ENCODE measurements at places on chromosomes 2 and 18. TPM values are rescaled to one million over a fixed set of nuclear protein-coding genes. Genes with fewer than 3 reads are reported as not detected.

GRCh38 chr2:174738841-174739240, 25.4 kb downstream of the CHRNA1 start:
- DNase-seq = no peak

DNA sequence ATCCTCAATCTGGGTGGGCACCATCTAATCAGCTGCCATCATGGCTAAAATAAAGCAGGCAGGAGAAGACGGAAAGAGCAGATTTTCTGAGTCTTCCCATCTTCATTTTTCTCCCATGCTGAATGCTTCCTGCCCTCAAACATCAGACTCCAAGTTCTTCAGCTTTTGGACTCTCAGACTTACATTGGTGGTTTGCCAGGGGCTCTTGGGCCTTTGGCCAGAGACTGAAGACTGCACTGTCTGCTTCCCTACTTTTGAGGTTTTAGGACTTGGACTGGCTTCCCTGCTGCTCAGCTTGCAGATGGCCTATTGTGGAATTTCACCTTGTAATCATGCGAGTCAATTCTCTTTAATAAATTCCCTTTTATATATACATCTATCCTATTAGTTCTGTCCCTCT, 36.6 kb downstream of the DIPK1C start:
- DNase-seq = no peak

The RBM43 gene
- 4.7 TPM for total RNA-seq

GRCh38 chr18:11305507-11305906, 156.1 kb upstream of the PIEZO2 start:
- DNase-seq = no peak

DNA sequence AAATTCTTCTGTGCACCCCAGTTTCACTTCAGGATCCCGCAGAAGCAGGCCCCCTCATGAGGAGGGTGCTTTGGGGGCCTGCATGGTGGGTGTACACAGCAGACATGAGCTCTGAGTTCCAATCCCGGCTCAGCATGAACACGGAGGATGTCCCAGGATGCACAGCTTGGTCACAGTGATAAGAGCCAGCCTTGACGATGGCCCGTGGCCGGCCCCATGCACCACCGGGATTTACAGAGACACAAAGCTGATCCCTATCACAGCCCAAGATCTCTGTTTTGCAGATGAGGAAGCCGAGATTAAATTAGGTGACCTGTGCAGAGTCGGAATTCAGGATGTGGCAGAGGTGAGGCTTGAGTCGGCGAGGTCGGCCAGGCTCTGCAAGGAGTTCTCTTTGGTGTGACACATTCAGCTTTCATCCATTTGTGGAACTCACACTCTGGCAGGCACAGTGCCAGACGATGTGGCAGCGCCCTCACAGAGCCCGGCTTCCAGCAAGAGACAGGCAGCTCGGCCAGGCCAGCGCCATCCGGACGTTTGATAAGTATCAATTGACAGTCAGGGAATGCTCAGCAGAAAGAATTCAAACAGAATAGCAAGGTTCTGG, 456.3 kb upstream of the MYT1L start:
- no peak for DNase-seq

- no peak for DNase-seq
Measured at GRCh38 chr18:26504831-26505230, 43.5 kb downstream of the KCTD1 start.

DNA sequence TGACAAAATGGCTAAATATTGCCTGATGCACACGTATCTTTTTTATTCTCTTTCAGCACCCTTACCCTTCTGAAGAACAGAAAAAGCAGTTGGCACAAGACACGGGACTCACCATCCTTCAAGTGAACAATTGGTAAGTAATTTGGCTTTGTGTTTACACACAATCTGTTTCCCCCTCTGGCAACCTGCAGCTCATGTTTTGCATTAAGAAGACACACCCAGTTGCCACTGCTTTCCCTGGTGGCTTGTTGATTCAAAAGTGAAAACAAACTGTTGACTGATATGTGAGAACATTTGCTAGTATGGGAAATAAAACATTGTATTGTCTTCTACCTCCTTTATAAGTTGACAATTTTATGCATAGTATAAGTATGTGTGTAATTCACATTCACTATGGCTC, 113.0 kb downstream of the MEIS1 start:
- no peak for DNase-seq

The LAMA3 gene
- total RNA-seq = 0.07 TPM

DNA sequence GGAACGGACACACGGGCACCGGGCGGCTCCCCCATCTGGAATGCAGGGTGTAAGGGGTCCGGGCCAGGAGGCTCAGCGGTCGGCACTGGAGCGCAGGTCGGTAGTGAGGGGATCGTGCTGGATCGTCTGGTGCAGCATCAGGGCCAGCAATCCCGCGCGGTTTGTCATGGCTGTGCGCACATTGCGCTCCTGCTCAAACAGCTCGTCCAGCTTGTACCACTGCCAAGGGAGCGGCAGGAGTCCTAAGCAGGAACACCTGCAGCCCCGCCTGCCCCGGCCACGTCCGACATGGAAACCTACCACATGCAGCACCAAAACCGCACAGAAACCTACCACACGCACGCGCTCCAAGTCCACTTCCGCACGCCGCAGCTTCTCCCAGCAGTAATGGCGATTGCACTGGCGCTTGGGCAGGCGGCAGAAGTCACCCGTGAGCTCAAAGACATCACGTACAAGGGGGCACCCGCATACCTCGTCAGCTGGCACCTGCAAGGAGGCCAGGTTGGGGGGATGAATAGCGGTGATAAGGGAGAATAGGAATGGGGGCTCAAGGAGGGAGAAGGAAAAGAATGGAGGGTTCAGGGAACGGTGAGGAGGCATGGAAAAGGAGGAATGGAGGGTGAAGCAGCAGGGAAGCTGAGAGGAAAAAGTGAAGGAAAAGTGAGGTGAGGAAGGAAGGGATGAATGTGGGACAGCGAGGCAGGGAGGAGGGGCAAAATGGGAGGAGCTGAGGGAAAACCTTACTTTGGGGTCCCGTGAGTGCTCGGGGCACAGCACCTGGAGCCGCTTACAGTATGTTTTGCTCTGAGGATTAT, 1.4 kb upstream of the MBD1 start:
- DNase-seq = no peak

- no peak for DNase-seq
Measured at GRCh38 chr2:134839649-134840048, 1.2 kb downstream of the ACMSD start.

The RETREG2 gene
- 32.1 TPM for total RNA-seq

- no peak for DNase-seq
Measured at GRCh38 chr18:49560624-49561288, 1.1 kb upstream of the LIPG start.

DNA sequence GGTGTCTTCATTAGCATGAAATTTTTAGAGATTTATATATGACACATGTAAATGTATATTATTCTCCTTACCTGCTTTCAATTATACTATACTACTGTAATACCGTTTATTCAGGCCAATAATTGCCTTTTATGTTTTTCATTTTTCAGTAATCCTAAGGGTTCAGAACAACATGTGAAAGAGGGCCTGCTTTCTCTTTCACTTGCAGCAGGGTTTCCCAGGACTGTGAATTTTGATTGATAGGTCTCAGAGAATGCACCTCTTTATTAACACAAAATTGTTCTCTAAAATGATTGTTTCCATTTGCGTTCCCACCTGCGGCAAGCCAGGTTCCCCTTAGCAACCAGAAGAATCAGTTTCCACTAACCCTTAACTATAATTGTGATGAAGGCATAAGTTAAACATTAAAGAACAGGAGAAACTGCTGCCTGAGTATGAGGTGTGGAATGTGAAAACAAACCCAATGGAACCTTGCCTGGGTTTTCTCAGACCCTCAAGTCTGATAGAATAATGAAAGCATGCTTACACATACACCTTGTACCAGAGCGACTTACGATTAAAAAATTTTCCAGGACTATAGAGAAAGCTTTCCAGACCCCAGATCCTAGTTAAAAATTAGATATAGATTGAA, 1591.2 kb upstream of the LRRTM1 start:
- DNase-seq = no peak

The RAB17 gene
- total RNA-seq = 0.13 TPM

The EGR4 gene
- total RNA-seq = not detected

DNA sequence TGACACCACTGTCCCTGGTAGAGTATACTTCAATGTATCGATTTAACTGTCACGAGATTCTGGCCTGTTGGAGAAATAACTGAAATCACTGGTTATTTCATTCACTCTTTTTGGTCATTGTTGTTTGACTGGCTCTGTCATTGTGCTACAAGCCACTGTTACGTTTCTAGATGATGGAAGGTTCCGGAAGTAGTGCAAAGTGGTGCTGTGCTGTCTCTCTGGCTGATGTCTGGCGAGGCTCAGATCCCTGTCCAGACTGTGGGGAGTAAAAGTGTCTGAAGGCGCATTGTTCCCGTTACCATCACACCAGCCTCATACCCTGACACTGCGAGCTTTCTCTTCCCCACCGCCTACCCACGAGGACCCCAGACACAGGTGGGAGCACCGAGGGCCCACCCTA, 11.7 kb downstream of the CNDP1 start:
- DNase-seq = no peak

- no peak for DNase-seq
Measured at GRCh38 chr2:145012214-145012670, 492.3 kb upstream of the ZEB2 start.

The RESP18 gene
- not detected for total RNA-seq

DNA sequence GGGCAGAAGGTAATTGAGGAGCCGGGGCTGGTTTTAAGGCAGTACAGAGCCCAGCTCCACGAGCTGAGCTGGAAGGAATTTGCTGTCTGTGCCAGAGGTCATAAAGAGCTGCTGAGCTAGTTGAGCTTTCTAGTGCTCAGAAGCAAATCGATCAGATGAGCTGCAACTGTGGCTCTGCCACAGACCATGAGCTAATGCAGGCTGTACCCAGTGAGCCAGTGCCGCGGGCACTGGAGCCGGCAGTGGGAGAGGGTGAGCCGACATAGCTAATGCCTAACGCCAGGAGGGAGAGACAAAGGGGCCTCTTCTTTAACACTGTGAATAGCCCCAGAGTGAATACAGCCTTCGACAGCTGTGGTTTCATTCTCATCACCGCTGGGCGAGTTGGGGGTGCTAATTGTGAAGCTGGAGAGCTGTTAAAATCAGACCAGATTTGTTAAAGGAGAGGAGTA, 410.1 kb upstream of the TCF4 start:
- no peak for DNase-seq

The RPRM gene
- not detected for total RNA-seq

DNA sequence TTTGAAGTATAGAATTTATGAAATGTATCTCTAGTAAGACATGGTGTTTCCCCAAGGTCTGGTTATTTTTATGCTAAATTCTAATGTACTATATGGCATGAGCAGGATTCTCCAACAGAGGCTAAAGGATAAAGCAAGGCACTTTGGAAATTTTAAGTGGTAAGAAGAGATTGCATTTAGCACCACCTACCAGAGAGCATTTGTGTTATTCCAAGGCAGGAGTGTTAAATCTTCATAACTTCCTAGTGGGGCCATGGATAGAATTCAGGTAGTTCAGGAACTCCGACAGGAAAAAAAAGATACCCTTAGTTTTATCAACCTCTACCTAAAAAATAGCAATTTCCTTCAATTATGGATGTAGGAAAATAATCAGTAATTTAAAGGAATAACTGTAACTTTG, 497.4 kb upstream of the CRIM1 start:
- no peak for DNase-seq

DNA sequence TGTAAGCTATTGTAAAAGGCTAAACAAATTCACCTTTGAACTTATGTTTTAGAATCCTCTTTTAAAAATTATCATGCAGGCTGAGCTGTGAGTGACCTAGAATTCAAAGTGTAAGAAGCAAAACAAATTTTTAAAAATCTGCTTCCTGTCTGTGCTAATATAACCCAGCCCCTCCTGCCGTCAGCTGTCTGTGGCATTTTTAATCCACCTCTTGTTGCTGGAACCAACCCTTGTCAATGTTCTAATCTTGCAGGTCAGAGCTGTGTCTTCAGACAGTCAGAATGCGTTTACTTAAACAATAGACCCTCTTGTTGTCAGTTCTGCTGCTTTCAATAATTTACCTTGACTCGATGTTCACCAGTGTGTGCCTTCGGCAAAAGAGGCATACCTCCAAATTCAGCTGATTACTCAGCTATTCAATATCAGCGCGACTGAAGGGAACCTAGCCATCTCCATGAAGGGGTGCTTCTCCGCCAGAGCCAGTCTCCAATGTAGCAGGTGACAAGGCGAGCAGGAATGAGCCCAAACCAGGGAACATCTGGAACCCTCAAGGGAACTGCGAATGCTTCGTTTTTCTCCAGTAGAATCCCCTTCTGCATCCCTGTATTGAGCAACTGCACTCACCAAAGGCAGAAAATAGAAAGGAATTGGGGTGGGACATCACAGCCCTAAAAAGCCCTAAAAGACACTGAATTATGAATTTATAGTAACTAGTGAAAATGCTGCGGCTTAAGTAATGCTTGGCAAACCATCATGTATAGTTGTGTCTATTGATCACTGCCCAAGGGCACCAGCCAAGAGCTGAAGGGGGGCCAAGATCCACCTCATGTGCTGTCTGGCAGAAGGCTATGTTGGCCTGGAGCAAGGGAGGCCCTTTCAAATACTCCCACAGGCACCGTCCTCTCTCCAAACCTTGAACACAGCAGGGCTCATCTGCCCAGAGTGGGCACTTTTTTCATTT, 62.5 kb downstream of the LYPD6B start:
- no peak for DNase-seq

GRCh38 chr2:47070920-47071824, 83.9 kb downstream of the STPG4 start:
- no peak for DNase-seq

GRCh38 chr2:134389381-134389780, 135.5 kb downstream of the MGAT5 start:
- DNase-seq = no peak

GRCh38 chr2:19671916-19672315, 229.9 kb downstream of the TTC32 start:
- no peak for DNase-seq

The TNP1 gene
- not detected for total RNA-seq

DNA sequence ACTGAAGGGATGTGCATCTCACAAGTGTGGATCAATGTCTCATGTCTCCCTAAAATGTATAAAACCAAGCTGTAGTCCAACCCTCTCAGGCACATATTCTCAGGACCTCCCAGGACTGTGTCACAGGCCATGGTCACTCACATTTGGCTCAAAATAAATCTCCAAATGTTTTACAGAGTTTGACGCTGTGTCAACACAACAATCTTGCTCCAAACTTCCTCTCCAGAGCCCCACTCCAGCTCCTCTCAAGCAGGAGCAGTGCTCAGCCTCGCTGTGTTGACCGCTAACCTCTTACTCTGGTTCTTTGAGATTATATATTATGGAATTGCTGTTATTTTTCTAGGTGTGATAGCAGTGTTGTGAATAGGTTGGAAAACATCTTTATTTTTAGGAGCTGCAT, 56.2 kb downstream of the CYP27C1 start:
- DNase-seq = no peak

DNA sequence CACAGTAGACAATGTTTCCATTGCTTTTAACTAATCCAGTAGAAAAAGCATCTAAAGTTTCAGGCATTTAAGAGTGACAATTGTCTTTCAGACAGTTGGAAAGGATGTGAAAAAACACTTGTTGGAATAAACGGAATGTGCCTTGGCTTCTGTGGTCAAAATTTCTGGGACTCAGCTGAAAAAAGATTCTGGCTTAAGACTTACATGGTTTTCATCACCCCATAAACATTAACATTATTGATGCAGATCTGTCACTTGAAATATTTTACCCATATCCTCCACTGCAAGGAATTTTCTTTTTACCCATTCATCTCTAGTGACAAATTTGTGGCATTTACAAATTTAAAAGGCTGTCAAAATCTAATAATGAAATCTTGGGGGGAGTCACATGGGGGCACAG, 166.0 kb downstream of the SRBD1 start:
- no peak for DNase-seq

Data from K562 (cell line).